ENCODE measurements at places on chromosomes 3 and 15. TPM values are rescaled to one million over a fixed set of nuclear protein-coding genes. Genes with fewer than 3 reads are reported as not detected.
A peak's percentile ranks its signal among the peaks of the same experiment; 100 is the strongest.

Gene ASB14
- polyA plus RNA-seq, result 0.06 TPM

Gene CADM2
- 0.14 TPM for polyA plus RNA-seq

Gene ADGRG7
- polyA plus RNA-seq, result not detected

Gene GCNT3
- polyA plus RNA-seq, result 3.7 TPM

DNA sequence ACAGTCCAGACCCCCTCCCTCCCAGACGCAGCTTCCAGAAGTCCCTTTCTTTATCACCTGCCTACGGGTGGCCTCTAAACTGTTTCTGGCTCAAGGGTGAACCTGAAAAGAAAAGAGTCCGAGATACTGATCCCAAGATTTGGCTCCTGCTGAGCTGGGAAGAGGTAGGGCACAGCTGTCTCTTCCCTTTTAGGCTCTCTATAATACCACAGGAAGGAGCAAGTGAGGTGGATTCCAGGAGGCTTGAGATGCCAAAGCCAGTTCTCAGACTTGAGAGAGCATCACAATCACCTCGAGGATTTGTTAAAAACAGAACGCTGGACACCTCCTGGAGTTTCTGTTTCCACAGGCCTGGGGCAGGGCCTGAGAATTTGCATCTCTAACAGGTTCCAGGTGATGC lies 12.3 kb downstream of the ST8SIA2 start:
- no peak for DNase-seq

DNA sequence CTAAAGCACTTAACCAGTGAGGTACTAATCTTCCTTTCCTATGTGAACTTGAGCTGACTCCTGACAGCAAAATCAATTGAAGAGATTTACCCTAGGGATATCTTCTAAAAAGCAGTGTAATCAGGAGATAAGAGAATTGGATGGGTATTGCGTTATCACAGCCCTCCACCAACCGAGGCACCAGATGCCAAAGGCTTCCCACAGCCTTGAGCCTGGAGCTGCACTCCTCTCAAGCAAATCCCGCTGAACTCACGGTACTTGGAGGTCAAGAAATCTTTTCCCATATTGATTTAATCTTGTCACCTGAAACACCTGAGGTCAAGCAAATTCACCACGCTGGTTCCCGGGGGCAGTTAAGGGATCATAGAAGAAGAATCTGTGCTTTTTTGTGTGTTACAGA lies 346.8 kb downstream of the TBL1XR1 start:
- DNase-seq, result no peak

DNA sequence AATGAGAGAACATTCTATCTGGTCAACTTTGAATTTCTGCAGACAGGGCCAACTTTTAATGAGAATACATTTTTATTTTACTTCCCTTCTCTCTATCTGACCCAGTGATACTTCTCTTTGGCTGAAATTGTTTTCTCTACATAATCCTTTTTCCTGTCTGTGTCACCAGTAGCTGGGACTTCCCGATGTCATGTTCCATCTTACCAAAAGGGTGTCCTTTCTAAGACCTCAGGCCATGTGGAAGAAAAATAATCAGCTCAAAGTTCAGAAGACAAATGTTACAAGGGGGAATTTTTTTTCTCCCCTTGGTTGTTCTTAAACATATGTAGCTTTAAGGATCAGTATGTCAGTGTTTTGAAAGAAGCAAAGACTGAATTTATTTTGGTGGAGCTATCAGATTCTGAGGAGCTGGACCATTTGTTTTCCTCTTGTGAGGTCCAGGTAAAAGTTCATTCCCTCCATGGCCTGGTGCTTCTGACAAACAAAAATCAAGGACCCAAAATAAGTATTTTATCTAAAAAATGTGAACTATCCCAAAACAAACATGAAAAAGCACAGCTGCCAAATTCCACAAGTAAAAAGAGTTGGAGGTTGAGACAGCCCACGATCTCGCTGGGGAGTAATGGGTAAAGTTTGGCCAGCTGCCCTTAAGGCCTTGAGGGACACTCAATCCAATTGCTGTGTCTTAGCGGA lies 859.4 kb upstream of the NR2F2 start:
- peak; percentile 59 for DNase-seq

Measured in lung (tissue), 17 donors.